Mesendoderm (in vitro differentiated cells): ENCODE measurements at places on chromosomes 4 and X.

DNA sequence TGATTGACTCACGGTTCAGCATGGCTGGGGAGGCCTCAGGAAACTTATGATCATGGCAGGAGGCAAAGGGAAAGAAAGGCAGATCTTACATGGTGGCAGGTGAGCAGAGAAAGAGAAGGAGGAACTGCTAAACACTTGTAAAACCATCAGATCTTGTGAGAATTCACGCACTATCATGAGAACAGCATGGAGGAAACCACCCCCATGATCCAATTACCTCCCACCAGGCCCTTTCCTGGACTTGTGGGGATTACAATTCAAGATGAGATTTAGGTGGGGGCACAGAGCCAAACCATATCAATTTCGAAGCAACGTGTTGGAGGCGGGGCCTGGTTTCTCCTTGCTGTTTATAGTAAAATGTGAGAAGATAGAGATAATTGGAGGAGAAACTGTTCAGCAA lies 167.4 kb downstream of the GABRB1 start:
- DNase-seq = peak; percentile 38

- DNase-seq = no peak
Observed at GRCh38 chrX:31747411-31747810, 675.6 kb upstream of the FTHL17 start.

DNA sequence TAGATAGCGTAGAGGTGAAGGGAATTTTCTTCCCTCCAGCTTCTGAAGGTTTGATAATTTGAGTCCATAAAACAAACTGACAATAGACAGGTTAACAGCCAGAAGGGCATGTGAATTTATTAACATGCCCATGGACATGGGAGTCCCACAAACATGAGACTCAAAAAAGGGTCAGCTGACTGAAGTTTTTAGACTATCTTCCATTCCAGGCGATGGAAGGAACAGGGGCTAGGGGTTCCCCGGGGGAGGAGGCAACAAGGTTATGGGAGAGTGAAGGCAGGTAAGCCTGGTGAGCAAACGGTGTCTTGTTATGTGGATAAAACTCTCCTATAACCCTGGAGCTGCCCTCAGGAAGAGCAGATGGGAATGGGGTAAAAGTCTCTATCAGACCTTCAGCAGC lies 81.5 kb upstream of the SORBS2 start:
- no peak for DNase-seq

GRCh38 chrX:153407736-153408135 lies 3.5 kb upstream of the ZFP92 start:
- no peak for DNase-seq

DNA sequence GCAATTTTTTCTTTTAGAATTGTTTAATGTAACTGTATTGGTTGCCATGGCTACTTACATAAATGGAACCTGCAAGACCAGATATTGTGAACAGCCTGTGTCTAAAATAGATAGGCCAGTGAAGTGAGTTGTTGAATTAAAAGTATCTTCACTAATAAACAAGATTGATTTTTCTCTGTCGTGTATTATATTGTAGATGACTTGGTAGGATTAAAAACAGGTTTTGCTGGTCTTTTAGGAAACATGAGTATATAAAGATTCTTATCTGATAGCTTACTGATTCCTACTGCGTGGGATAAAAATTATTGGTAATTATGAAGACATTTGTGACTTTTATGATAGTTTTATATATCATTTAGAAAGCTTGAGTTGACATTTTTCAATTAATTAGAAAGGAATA lies 162.1 kb downstream of the KDM6A start:
- no peak for DNase-seq

DNA sequence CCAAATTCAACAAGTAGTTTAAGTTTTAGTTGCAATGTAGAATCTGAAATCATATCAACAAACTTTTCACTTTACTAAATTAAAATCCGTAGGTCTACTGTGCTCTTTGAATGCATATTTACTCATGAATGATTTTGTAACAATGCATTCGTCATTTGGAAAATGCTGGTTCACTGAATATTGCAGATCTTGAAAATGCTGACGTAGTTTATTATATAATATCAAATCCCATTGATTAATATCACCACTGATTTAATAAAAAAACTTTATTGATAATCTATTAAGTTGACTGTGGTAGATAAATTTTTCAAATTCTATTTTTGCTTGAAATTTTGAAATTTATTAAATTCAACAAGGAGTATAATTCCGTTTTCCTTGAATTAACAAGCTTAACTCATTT lies 540.0 kb downstream of the GRID2 start:
- no peak for DNase-seq

- DNase-seq = no peak
Observed at GRCh38 chr4:13481569-13481968, 2.6 kb downstream of the RAB28 start.

- DNase-seq = no peak
Observed at GRCh38 chr4:124111411-124111810, 601.1 kb downstream of the ANKRD50 start.

- no peak for DNase-seq
Observed at GRCh38 chr4:52059372-52059771, 8.3 kb downstream of the SPATA18 start.

GRCh38 chr4:24000470-24000831 lies 110.6 kb upstream of the PPARGC1A start:
- no peak for DNase-seq

DNA sequence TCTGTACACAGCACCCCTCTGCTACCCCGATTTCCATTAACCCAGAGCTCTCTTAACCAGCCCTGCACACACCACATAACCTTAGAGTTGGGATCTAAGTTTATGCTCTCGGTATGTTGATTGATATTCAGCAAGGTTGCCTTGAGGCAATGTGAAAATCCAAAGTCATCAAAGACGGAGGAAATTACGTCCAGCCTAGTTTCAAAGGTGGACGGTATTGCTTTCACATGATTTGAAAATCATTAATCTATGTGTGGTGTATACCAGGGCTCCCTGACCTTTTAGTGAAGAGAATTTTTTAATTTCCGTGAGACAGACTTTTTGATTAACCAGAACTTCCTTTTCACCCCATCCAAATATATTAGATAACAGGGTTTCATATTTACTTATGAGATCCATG lies 272.5 kb upstream of the LCORL start:
- no peak for DNase-seq

DNA sequence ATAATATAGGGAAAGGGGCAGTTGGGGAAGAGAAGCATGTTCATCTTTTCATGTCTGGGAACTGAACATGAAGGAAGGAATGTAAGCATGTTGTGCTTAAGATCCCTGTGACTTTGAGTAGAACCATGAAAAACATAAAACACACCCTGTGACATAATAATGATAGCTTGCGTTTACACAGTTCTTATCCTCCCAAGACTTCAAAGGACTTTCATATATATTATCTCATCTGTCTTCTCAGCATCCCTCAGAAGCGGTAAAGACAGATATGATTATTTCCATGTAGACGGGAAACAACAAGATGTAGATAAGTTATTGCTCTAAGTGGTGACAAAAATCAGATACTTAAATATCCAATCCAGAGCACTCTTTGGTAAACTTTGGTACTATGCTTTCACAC lies 3.3 kb upstream of the SH3RF1 start:
- no peak for DNase-seq

DNA sequence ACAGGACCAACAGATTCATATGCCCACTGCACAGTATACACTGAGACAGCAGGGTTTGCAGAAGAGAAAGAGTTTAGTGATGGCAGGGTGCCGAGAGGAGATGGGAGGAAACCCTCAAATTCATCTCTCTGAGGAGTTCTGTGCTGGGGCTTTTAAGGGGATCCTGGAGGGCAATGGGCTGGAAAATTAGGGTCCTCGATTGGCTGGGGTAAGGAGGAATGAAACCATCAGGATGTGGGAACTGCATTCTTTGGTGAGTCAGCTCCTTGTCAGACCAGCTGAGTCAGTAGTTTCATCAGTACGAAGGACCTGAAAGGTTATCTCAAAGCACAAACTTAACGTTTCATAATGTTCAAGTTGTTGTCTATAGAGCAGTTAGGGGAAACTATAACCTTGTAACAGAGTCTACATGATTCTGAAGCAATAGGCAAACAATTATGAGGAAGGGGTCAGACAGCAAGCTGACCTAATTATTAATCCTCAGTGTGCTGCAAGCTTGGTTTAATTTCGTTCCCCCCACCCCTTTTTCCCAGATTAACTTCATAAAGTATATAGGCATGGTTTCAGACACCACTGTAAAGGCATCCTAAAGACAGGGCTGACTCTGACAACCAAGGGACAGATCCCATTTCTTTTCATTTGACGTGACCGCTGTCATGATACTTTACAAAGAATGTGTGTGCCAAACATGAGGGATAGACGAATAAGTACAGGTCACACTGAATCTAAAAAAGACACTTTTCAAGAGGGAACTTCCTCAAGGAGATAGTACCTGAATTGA lies 1.5 kb upstream of the MSMO1 start:
- DNase-seq = peak; percentile 76

DNA sequence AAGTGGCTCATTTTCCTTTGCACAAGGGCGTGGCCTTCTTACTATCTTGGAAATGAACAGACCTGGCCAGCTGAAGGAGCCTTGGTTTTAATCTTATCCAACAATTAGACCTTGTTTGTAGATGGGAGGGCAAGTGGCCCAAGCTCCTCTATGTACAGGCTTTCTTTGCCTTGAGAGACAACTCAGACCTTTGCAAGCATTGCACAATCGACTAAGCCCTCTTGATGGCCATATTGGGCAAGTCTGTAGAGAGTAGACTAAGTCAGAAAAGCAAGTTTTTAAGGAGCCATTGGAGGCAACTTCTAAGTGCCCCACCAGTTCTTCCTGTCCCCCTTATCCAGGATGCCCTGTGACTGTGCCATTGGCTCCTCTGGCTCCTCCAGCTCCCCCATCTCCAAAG lies 7.0 kb upstream of the NAF1 start:
- DNase-seq = no peak

GRCh38 chrX:100449696-100450608 lies 39.9 kb upstream of the PCDH19 start:
- DNase-seq = peak; percentile 58

GRCh38 chrX:21490341-21490740 lies 116.1 kb downstream of the CNKSR2 start:
- no peak for DNase-seq

- DNase-seq = no peak
Observed at GRCh38 chr4:142925161-142925560, 79.1 kb upstream of the INPP4B start.

DNA sequence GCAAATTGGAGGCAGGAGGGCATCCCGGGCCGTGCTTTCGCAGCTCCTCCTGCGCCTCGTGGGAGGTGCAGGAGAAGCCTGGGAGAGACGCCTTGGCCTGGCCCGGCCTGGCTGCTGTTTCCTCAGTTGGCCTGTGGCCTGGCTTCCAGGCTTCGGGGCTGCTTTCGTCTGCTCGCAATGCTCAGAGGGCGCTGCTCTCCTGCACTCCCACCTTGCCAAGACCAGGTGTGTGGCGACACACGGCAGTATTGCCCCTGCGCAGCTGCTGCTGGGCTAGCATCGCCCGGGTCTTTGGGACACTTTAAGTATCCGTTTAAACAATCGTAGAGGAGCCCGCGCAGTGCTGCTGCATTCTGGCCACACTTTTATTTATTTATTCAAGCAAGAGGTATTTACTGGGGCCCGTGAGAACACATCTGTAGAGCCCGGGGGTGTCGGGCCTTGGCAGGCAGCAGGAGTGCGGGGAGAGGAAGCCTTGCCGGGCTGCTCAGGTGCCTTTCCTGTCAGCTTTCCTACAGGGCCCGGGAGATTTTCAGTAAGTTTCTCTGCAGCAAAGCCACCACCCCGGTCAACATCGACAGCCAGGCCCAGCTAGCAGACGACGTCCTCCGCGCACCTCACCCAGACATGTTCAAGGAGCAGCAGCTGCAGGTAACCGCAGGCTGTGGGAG lies 26.2 kb upstream of the HGFAC start:
- no peak for DNase-seq

DNA sequence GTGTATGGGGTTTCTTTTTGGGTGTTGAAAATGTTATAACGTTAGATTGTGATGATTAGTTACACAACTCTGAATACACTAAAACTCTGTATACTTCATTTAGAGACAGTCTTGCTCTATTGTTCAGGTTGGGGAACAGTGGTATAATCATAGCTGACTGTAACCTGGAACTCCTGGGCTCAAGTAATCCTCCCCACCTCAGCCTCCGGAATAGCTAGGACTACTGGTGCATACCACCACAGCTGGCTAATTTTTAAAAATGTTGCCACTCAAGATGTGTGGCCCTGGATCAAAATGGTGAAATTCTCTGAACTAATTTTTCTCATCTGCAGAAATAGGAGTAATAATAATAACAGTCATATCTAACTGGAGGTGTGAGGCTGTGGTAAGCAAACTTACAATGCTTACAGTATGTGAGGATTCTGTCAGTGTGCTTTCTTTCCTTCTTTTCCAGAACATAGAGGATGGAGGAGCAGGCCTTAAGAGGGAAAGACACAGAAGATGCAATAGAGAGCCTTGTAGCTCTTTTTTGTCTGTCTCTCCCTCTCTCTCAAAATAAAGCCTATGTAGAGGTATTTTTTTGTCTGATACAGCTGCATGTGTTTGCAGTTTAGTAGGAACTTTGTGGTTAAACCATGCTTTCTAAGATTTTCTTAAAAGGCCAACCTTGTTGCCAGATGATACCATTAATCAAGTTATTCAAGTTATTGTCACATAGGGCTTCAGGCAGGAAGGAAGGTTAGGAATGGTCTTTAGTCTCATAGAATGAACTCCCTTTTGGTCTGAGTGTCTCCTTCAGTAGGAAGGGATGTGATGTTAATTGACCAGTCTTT lies 7.5 kb downstream of the ADD1 start:
- no peak for DNase-seq

DNA sequence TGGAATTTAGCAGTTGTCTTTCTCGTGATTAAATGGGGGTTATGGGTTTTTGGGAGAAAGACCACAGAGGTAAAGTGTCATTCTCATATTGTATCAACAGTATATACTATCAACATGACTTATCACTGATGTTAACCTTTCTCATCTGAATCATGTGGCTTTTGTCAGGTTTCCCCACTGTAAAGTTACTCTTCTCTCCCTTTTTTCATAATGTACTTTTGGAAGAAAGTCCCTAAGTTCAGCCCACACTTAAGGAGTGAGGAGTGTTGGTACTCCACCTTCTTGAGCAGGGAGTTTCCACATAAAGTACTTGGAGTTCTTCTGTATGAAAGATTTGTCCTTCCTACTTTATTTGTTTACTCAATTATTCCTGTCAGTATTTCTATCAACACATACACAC lies 169.9 kb downstream of the ZNF330 start:
- DNase-seq = no peak

DNA sequence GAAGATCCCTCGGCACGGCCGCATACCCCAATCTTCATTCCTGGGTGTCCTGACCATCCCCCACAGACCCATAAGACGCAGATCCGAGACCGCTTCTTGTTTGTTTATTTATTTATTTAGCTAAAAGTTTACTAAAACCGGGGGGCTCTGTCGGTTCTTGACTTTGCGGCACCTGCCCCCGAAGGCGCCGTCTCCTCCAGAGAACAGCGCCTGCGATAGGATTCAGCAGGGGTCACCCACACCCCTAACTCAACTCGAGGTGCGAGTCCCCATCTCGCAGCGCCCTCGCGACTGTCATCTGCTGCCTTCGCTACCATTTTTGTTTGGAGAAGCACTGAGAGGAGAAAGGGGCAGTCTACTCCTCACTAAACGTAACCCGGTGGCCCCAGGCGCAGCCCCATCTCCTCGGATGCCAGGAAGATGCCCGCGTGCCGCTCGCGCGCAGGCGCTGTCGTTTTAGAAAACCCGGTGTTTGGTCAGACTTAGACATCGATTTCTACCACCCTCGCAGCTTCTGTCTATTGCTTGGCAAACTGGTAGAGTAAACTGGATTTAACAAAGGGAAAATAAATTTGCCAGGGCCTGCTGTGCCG lies 18.9 kb upstream of the GPR101 start:
- no peak for DNase-seq

GRCh38 chr4:171889681-171890080 lies 76.5 kb downstream of the GALNTL6 start:
- no peak for DNase-seq

GRCh38 chrX:25207803-25208475 lies 192.2 kb upstream of the ARX start:
- DNase-seq = no peak
